ENCODE measurements at places on chromosomes 12 and 14.

- DNase-seq, result no peak
Measured at GRCh38 chr12:23204933-23205778, 580.2 kb downstream of the ETNK1 start.

DNA sequence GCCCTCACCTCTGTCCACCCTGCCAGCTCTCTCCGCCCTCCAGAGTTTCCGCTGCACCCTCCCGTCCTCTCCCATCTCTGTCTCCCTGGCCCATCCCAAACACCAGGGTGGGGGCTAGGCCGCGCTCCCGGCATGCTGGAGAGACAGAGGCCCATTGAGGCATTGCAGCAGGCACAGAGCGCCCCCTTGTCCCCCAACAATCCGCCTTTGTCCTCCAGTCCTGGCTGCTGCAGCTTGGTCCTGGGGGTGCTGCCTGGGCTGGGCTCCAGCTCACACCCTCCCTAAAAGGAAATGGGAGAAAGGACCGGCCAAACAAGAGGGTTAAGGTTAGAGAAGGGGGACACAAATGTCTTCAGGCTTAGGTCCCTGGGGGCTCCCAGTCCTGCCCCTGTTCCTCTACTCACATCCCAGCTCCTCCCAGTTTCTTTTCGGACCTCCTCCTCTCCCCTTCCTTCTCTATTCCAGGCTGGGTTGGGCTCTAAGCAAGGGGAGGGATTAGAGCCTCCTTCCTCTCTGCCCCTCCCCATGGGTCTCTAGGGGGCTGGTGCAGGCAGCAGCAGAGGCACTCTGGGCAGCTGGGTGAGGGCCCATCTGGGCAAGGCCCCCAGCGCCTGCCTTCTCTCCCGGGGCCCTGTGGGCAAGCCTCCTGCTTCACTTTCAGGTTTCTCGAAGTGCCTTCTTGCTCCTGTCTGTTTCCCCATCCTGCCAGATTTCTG lies at the start of gene CMTM5:
Gene CMTM5 (plus strand): TSS at position 565 of the 716 bp plus-strand sequence. CDS start 206 bp downstream, outside the sequence.
- no peak for DNase-seq

- no peak for DNase-seq
Measured at GRCh38 chr12:108378926-108379325, 39.8 kb upstream of the CMKLR1 start.

DNA sequence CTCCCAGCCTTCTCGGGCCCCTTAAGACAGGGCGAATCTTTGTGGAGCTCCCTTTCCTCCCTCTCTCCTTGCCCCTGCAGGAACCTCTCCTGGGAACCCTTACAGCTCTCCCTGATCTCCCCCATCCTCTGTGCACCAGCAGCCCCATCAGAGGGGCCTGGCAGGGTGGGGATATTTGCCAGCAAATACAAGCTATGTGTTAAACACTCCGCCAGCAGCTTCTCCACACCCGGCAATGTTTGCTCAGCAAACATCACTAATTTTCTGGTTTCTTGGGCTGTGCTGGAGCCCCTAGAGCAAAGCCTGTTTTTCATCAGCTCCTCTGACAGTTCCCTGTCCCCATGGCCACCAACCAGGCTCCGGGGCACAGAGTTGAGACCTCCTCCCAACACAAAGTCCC lies 147.5 kb upstream of the LHX5 start:
- no peak for DNase-seq

DNA sequence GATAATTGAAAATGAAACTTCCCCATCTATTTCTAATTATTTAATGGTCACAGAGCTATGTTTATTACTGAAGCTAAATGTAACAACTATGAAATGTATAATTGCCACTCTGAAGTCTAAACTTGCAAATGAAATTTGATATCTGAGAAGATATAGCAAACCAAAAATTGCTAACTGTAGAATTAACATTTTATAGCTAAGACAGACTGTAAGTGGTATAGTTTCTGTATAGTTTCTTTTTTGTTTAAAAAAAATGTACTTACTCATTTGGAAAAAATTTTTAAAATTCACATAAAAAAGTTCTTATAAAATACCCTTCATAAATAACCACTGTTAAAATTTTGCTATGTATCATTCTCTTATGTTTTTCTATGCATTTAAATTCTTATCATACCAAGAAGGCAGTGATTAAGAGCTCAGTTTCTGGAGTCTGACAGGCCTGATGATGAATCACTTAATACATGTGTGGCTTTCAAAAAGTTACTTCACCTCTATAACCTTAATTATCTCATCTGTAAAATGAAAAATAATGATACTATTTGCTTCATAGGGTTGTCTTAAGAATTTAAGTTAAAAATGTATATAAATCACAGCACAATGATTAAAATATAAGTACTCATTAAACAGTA lies 214.7 kb upstream of the GARIN2 start:
- DNase-seq, result no peak

Data from activated CD4-positive, alpha-beta T cell treated with anti-CD3 and anti-CD28 coated beads, Interleukin-2, amount 50 U/mL, for 1 hour (primary cell).